Naive B cell (primary cell): ENCODE measurements at places on chromosomes 2 and 18. TPM values are rescaled to one million over a fixed set of nuclear protein-coding genes. Genes with fewer than 3 reads are reported as not detected.

The HOXD1 gene
- polyA plus RNA-seq = not detected

The SKOR2 gene
- not detected for polyA plus RNA-seq

The RFX8 gene
- polyA plus RNA-seq = not detected

The RNASEH1 gene
- 35.0 TPM for polyA plus RNA-seq

The LRRC30 gene
- polyA plus RNA-seq = not detected

The UGT1A10 gene
- not detected for polyA plus RNA-seq

The KIAA2012 gene
- polyA plus RNA-seq = not detected

The DRC1 gene
- not detected for polyA plus RNA-seq

The GALM gene
- polyA plus RNA-seq = 10.1 TPM

The DYNC1I2 gene
- polyA plus RNA-seq = 19.8 TPM

The PTPRN gene
- 0.51 TPM for polyA plus RNA-seq

The ADAM23 gene
- polyA plus RNA-seq = 2.9 TPM

The NTSR2 gene
- polyA plus RNA-seq = not detected

The CXCR1 gene
- polyA plus RNA-seq = not detected

The SP100 gene
- polyA plus RNA-seq = 220 TPM
